Left renal cortex interstitium (tissue), 4 donors: ENCODE measurements at places on chromosomes 3 and 15.

GRCh38 chr3:111194048-111194447 lies 122.4 kb downstream of the NECTIN3 start:
- no peak for DNase-seq

DNA sequence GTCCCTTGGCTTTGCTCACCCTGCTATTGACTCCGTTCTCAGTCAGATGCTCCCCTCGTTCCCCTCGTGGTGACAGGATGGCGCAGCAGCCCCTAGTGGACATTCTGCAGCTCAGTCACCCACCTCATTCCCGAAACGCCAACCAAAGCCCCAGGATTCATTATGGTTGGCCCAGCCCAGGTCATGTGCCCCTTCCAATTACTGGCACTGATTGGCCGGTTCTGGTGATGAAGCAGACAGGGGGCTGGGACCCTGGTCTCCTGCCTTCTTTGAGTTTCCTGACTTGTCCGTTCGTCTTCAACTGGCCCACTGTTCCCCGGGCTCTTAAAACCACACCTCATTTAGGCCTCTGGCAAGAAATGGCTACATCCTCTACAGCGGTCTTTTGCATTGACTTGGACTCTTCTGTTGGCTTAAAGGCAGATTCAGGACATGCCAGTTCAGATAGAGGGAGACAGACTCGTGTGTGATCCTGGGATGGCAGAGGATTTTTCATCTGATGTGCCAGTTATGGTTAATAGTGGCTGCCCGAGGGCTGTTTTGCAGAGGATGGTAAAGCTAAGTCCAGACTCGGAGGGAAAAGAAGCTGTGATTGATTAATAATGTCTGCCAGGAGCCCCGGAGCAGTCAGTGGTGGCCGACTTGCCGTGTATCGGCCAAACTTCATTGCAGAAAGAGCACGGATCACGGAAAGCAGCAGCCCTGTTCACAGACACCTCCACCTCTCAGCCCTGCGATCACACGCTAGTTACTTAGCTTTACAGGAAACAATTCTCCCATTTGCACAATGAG lies 37.8 kb downstream of the LSM3 start:
- peak; percentile 76 for DNase-seq

DNA sequence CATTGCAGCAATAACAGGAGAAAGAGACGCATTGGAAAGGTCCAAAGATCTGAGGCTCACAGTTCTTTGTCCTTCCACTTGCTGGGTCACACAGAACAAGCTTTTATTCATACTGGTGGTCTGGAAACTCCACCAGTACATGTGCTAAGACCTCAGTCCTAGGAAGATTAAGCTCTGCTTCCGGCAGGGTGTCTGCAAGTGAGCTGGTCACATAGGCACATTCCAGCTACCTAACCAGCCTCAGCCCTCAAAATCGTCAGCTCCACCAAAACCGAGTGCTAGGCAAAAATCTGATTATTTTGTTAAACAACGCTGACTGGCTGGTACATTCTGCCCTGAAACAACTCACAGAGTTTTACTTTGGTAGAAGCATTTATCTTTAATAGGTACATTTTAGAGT lies 2.2 kb downstream of the ZBED2 start:
- DNase-seq = no peak

- no peak for DNase-seq
Observed at GRCh38 chr3:194276768-194277103, 74.4 kb downstream of the CPN2 start.

DNA sequence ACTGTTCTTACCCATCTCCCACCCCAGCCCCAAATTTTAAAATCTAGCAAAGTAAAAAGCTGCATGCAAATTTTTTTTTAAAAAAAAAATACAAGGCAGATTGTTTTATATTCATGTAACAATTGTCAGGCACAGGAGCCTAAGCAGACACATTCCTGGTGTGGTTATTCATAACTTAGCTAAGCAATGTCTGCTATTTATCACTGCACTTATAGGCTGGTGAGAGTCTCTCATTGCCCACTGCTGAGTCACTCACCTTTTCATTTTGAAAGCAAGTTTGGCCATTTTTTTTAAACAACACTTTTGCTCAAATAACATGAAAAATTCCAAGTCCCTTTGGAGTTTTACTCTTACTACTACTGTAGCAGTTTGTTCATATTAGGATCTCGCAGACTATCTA lies 413.9 kb downstream of the RBMS3 start:
- no peak for DNase-seq

DNA sequence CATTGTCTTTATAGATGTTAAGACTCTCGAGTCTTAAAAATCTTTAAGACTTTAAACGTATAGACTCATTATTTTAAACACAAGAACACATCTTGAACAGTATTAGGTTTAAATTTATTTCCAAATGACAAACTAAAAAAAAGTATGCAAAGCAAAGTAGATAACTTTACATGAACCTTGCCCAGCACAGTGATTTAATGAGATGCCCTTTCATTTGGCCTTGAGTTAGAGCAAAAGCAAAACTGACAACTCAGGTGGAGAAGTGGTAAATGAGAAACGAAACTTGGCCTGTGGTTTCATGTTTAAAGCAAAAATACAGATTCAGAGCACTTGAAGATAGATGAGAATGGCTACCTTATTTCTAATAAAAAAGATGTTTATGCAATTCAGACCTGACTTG lies 8.6 kb downstream of the GPR15 start:
- no peak for DNase-seq

DNA sequence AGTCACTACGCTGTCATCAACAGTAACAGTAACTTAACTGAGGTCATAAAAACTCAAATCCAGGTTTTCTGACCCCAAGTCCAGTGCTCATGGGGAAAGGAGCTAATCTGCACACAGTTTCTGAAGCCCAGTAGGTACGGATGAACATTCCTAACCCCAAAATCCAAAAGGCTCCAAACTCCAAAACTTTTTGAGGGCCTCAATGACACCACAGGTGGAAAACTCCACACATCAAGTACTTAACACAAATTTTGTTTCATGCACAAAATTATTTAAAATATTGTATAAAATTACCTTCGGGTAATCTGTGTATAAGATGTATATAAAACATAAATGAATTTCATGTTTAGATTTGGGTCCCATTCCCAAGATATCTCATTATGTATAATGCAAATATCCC lies 10.5 kb downstream of the MRPL46 start:
- DNase-seq = no peak

GRCh38 chr15:80433836-80434235 lies 29.7 kb downstream of the ARNT2 start:
- DNase-seq = no peak

GRCh38 chr3:161674402-161674801 lies 177.8 kb downstream of the OTOL1 start:
- no peak for DNase-seq

DNA sequence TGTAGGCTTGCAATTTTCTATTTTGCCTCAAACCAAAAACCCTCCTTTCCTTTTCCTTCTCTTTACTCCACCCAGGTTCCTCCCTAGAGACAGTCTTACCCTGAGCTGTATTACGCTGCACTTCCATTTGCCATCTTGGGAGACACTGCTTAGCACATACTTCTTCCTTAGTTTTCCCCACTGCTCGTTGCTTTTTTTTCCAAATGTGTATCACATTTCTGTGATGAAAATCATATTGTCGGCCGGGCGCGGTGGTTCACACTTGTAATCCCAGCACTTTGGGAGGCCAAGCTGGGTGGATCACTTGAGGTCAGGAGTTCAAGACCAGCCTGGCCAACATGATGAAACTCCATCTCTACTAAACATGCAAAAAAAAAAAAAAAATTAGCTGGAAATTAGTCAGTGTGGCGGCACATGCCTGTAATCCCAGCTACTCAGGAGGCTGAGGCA lies 29.5 kb downstream of the POPDC2 start:
- no peak for DNase-seq

- no peak for DNase-seq
Observed at GRCh38 chr3:158359339-158359738, 211.7 kb upstream of the MLF1 start.

- DNase-seq = no peak
Observed at GRCh38 chr15:47384341-47384740, 333.0 kb upstream of the SEMA6D start.

GRCh38 chr3:197485143-197485542 lies 70.6 kb downstream of the BDH1 start:
- no peak for DNase-seq

DNA sequence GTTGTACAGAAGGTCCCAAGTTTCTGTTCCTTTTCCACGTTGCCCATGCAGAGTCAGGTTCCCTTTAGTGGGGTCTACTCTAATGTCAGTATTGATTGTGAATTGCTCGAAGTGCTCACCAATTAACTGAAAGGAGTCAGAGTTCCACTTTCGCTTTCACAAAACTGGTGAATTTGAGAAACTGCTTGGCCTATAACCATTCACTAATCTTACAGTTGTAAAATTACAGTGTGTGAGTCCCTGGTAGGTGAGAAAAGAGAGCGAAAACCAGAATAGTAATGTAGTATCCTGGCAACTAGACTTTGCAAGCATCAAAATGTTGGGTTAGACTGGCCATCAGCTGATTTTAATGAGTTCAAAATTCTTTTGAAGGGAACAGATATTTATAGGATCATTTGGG lies 237.5 kb upstream of the CHRM5 start:
- no peak for DNase-seq

DNA sequence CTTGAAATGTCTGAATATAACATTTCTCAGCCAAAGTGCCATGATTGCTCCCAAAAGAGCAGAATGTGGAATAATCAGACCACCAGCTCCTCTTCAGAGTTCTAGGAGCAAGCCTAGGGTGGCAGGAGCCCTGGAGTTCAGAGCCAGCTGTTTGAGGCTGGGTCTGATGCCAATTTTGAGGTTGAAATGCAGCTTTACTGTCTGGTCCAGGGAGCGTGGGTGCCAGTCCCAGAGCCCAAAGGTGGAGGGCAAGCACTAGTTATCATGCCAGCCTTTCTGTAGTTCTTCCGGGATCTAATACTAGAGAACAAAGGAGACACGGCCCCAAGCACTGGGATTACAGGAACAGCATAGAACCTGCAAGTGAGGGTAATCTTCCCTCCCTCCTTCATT lies 69.3 kb downstream of the TNFAIP8L3 start:
- DNase-seq = no peak

GRCh38 chr3:484341-484740 lies 287.8 kb downstream of the CHL1 start:
- DNase-seq = no peak

- DNase-seq = peak; percentile 60
Observed at GRCh38 chr3:16600780-16601536, 4.3 kb downstream of the DAZL start.

GRCh38 chr15:57746786-57747185 lies 40.3 kb downstream of the POLR2M start:
- no peak for DNase-seq

GRCh38 chr15:73593304-73594074 lies 39.7 kb downstream of the NPTN start:
- no peak for DNase-seq

GRCh38 chr3:189630767-189631372 lies 319 bp upstream of the TP63 start:
- DNase-seq = no peak
